RCC 7860 (cell line): ENCODE measurements at places on chromosomes 5 and 9.
A peak's percentile ranks its signal among the peaks of the same experiment; 100 is the strongest.

GRCh38 chr5:89706731-89707130 is 702.8 kb downstream of the CETN3 start:
- no peak for DNase-seq

- DNase-seq, result no peak
Observed at GRCh38 chr5:119795768-119796167, 166.4 kb downstream of the FAM170A start.

- DNase-seq, result no peak
Observed at GRCh38 chr9:126673689-126674364, 60.1 kb downstream of the LMX1B start.

- DNase-seq, result no peak
Observed at GRCh38 chr9:38386319-38386895, 6.1 kb upstream of the ALDH1B1 start.

DNA sequence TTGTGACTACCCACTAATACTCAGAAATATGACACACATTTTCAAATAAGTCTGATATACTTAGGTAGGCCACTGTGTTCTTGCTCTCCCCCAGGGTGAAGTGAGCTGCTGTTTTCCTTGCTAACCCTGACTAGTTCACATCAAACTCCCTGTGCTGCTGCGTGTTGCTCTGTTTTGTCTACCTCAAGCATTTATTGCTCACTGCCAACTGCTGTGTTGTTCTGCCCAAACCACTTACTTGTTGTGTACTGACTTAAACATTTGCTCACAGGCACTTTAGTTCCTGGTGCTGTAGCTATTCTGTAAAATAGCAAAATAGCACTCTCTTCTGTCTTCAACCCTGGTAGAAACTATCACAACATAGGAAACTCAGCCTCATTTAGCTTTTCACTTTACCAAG is 255.7 kb downstream of the HCN1 start:
- no peak for DNase-seq

- DNase-seq, result peak; percentile 53
Observed at GRCh38 chr5:134458234-134459009, 46.7 kb upstream of the CDKN2AIPNL start.
